HFFc6 (cell line): ENCODE measurements at places on chromosomes 3 and 15. TPM values are rescaled to one million over a fixed set of nuclear protein-coding genes. Genes with fewer than 3 reads are reported as not detected.

The TRIM59 gene
- total RNA-seq, result 31.7 to 50.2 TPM (median 41.1 TPM) in 3 replicates

DNA sequence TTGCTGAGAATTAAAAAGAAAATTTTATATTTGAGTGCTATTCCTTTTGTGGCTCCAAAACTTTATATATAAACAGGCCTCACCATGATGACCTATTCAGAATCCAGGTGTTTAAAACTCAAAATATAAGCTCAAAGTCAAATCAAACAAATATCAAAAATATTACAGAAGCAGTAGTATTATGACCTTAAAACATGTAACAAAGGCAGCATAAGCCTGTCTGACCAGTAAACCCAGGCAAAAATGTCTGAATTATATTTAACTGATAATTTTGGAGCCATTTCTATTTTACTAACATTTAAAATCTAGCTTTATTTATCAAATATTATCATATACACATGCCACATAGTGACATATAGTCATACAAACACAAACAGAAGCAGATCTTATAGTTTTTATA is 6.4 kb upstream of the NOX5 start:
- H3K27ac ChIP-seq, result no peak overlapping the region
- H3K4me1 ChIP-seq, result peaks cover 13% of the 10 kb centered on the region
- H3K36me3 ChIP-seq, result peaks cover 18% of the 10 kb centered on the region
- no peak for DNase-seq
- H3K4me3 ChIP-seq, result no peak overlapping the region

DNA sequence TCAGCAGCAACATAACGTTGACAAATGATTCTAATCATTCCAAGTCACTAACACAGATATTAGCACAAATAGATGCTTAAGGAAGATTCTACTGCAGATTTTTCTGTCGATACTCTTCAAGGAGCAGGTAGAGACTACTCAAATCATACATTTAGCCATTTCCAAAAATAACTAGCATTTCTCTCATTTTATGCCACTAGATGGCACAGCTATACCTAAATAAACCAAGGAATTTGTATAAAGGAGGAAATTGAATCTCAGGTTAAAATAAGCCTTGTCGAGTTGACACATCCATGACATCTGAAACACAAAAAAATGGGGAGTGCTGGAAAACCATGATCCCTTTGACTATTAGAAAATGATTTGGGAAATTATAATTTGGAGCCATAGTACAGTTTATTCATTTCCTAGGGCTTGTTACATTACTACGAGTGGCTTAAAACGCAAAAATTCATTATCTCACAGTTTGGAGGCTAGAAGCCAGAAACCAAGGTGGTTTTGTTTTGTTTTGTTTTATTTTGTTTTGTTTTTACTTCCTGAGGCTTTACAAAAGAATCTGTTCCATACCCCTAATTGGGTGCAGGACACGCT is 59.5 kb upstream of the STRIT1 start:
- H3K36me3 ChIP-seq, result no peaks in the 10 kb centered on the region
- peaks cover 6% of the 10 kb centered on the region for H3K27me3 ChIP-seq
- no peak overlapping the region for H3K4me3 ChIP-seq
- H3K4me1 ChIP-seq, result no peaks in the 10 kb centered on the region
- peak; percentile 32 for DNase-seq

DNA sequence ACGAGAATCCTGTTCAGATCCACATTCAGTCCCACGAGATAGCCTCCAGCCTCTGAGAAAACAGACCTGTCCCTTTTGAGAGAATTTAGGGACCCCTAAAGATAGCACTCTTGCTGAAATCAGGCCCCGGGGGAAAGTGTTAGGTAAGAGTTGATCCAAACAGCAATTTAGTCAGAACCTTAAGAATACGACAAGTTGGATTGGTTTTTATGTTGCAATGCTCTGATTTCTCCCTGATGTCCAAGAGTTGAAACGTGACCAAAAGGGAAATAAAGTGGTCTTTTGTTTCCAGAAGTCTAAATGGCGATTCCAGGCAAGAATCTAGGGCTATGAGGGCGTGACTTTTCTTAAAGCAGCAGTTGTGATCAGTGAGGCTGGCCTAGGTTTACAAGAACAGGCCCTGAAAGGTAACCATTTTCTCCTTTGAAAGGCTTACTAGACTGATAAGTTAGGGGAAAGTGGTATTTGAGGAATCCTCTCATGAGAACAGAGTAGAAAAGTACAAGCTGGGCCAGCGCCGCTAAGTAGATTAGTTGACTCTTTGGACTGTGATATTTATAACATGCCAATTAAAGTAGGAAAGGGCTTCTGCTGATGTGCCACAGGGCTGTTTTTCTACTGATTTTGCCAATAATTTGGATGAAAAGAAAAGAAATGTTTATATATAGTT is 4.9 kb downstream of the MAN2A2 start:
- no peaks in the 10 kb centered on the region for H3K27me3 ChIP-seq
- H3K36me3 ChIP-seq, result peaks cover 7% of the 10 kb centered on the region
- H3K4me3 ChIP-seq, result no peak overlapping the region
- H3K4me1 ChIP-seq, result peaks cover 6% of the 10 kb centered on the region
- DNase-seq, result no peak

GRCh38 chr3:106877627-106878026 is 499.6 kb upstream of the CCDC54 start:
- no peak for DNase-seq
- peaks cover 4% of the 10 kb centered on the region; the same call in 1 of the 2 replicates for H3K36me3 ChIP-seq
- H3K4me1 ChIP-seq, result no peaks in the 10 kb centered on the region; the same call in 1 of the 2 replicates
- H3K4me3 ChIP-seq, result no peak overlapping the region

GRCh38 chr15:78909791-78910228 is 35.0 kb downstream of the CTSH start:
- peaks cover 74% of the 10 kb centered on the region for H3K4me1 ChIP-seq
- peak overlapping the region; percentile 11; the same call in 1 of the 2 replicates for H3K27ac ChIP-seq
- H3K27me3 ChIP-seq, result peaks cover 20% of the 10 kb centered on the region
- H3K36me3 ChIP-seq, result peaks cover 49% of the 10 kb centered on the region
- DNase-seq, result peak; percentile 29

- DNase-seq, result no peak
- H3K27ac ChIP-seq, result no peak overlapping the region
- no peaks in the 10 kb centered on the region for H3K36me3 ChIP-seq
- H3K4me3 ChIP-seq, result no peak overlapping the region
- H3K4me1 ChIP-seq, result no peaks in the 10 kb centered on the region
Observed at GRCh38 chr15:53903129-53903528, 75.1 kb upstream of the UNC13C start.

- H3K36me3 ChIP-seq, result peaks cover 28% of the 10 kb centered on the region
- H3K27ac ChIP-seq, result no peak overlapping the region
- no peak overlapping the region for H3K4me3 ChIP-seq
- no peaks in the 10 kb centered on the region; the same call in 1 of the 2 replicates for H3K27me3 ChIP-seq
- no peak for DNase-seq
Observed at GRCh38 chr3:100329800-100330489, 4.6 kb upstream of the NIT2 start.
